ENCODE measurements at places on chromosomes 4 and X.

GRCh38 chr4:83574247-83574646 is 38.3 kb downstream of the GPAT3 start:
- DNase-seq: no peak

- DNase-seq: peak; percentile 58
These were observed 28.3 kb downstream of the PRDM8 start for GRCh38 chr4:80225595-80225994.

DNA sequence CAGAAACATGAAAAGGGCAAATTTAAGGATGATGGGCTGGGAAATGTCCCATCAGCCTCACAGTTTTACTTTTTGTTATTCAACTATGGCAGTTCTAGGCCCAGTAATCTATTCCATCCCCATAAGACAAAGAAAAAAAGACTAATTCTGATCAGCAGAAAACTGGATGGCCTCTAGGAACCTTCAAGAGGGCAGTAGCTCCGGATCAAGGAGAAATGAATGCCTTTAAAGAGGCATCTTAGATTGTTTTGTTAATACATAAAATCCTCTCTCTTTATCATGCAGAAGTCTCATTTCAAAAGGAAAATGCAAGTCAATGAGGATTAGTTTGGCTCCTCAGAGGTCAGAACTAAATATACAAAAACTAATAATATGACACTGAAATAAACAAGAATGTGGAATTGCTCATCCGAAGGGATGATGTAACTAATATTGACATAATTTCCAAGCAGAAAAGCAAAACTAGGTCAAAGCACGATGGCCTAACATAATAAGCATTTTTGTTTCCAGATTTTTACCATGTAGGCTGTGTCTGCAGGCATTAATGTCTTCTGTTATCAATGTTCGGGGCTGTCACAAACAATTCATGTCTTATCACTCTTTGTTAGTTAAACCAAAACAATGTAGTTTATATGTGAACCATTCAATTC is 8.8 kb downstream of the MID1 start:
- DNase-seq: no peak

DNA sequence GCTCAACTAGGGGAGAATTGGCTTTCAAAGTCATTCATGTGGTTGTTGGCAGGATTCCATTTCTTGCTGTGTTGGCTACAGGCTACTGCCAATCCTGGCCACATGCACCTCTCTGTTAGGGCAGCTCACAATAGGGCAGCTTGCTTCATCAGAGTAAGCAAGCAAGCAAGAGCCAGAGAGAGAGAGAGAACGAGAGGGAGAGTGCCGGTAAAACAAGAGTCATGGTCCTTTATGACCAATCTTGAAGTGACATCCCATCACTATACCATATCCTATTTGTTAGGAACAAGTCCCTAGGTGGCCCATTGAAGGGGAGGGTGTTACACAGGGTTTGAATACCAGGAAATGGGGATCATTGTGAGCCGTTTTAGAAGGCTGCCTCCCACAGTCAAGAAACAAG is 33.0 kb upstream of the TLR2 start:
- no peak for DNase-seq

DNA sequence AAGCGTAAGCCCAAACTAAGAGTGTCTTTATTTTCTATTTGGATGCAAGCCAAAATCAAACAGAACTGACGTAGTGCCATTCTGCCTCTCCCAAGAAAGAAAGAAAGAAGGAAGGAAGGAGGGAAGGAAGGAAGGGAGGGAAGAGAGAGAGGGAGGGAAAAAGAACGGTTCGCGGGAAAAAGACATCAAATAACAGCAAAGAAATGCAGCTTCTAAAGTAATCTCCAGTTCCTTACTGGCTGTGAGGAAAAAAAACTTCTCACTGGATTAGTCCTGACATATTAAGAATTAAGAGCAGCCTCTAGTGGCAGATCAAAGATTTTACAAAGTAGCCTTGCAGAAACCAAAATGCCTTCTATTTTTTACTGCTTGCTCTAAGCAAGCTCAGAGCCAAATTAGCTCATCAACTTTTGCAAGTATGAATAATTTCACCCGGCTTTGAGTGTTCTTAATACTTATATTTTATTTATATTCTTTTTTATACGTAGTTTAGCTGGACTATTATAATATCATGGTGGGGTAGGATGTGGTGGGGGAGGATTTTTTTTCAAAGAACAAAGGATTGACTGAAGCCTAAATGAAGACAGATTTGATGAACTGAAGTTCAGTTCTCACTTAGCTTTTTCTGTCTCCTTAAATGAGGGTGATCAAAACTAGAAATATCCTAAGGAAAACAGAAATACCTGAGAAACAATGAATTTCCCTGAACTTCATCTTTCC is 36.6 kb downstream of the PITX2 start:
- peak; percentile 45 for DNase-seq

GRCh38 chr4:73901031-73901430 is 31.8 kb downstream of the CXCL1 start:
- DNase-seq: peak; percentile 61

- DNase-seq: no peak
These were observed 10.4 kb upstream of the PGAM4 start for GRCh38 chrX:77979870-77980269.
